ENCODE measurements at places on chromosomes 6 and 20.

- no peak for DNase-seq
Measured at GRCh38 chr6:32111424-32112066, 2.4 kb upstream of the TNXB start.

DNA sequence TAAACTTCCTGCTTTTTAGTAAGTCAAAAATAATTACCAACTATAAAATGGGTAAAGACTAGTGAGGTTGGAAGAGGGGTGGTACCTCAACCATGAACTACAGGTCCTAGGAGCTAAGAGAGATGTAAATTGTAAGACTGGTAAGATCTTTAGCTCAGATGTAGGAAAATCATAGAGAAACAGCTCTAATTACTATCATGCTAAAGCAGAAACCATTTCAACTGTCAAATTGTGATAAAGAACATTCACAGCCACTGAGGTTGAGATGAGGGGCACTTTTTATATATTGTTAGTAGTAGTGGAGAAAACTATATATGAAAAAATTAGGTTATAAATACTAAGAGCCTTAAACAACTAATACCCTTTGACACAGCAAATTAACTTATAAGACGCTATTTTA is 20.0 kb downstream of the CDK19 start:
- DNase-seq = no peak

DNA sequence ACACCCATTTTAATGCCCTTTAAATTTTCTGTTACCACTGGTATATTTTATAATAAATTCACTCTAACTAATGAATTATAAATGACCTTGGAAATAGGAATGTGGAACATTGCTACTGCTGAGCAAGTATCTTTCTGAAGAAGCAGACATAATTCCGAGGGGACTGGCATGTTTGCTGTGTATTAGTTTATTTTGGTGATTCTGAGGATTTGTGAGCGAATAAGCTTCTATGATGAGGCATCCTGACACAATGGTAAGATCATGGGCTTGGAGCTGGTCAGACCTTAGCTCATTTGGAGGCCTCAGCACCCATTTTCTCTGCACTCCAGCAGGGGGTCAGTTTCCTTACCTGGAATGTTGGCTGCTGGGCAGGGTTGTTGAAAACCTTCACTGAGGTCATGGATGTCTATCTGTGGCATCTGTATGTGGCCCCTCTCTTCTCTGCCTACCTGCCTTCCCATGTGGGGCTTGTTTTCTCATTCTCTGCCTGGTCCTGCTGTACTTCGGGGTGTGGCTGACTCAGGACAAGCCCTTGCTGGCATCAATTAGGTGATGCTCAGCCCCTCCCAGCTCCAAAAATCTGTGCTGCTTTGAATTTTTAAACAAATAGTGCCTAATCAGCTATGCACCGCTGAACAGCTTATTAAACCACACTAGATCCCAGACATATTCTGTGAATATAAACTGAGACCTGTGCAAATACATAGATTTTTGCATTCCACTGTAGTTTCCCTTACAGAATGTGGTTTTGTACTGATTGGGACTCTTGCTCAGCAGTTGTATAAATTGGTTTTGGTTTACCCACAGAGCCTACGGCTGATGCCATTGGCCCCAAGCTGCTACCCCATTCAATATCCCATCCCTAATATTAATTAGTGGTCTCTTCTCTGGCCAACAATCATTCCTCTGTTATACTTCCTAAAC is 10.7 kb downstream of the ARID1B start:
- no peak for DNase-seq

- peak; percentile 36 for DNase-seq
Measured at GRCh38 chr6:38259736-38260135, 380.0 kb downstream of the BTBD9 start.

GRCh38 chr6:9484091-9484490 is 930.8 kb downstream of the TFAP2A start:
- no peak for DNase-seq

GRCh38 chr6:48109944-48110343 is 1.1 kb downstream of the PTCHD4 start:
- DNase-seq = no peak

DNA sequence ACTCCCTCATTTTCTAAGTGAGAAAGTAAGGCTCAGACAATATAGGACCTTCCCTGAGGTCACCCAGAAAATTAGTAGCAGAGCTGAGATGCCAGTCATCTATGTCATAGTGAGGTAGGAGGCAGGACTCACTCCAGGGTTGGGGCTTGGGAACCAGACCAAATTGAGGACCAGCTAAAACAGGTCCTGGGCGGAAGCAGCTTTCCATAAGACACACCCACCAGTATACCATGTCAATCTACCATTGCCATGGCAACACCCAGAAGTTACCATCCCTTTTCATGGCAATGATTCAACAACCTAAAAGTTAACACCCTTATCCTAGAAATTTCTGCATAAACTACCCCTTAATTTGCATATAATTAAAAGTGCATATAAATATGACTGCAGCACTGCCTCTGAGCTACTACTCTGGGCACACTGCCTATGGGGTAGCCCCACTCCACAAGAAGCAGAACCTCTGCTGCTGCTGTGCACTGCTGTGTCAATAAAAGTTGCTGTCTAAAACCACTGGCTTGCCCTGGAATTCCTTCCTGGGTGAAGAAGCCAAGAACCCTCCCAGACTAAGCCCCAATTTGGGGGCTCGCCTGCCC is 30.3 kb upstream of the OCSTAMP start:
- no peak for DNase-seq

DNA sequence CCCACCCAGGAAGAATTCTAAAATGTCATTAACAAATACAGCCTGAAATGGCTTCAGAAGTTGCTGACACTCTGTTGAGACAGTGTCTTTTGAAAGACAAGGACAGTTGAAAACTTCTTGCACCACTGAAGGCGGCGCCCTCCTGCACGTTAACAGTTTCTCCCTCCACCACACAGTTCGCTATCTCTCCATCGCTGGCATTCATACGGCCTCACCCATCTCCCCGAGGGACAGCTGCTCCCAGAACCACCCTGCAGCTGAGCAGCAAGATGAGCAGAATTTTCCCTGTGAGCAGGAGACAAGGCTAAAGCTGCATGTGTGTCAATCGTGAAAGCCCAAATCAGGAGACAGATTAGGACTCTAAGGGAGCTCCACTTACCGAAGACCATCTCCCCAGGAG is 113.3 kb downstream of the LY86 start:
- DNase-seq = no peak

DNA sequence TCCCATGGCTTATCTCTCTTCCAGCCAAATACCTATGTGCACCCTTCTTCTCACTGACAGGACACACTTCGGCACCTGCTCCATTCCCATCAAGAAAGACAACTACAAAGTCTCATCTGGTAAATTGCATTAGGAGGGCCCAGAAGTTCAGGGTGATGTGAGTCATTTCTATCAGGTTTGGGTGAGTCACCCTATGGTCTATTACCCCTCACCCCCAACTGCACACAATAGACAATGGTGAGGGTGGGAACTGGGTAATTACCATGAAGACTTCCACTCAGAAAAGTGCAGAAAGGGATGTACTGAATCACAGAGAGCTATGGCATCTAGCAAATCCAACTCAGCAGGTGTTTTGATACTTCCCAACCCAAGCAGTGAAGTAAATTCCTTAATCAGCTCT is 54.8 kb downstream of the OPN5 start:
- DNase-seq = no peak

GRCh38 chr20:18144541-18145099 is 7.0 kb downstream of the KAT14 start:
- no peak for DNase-seq

DNA sequence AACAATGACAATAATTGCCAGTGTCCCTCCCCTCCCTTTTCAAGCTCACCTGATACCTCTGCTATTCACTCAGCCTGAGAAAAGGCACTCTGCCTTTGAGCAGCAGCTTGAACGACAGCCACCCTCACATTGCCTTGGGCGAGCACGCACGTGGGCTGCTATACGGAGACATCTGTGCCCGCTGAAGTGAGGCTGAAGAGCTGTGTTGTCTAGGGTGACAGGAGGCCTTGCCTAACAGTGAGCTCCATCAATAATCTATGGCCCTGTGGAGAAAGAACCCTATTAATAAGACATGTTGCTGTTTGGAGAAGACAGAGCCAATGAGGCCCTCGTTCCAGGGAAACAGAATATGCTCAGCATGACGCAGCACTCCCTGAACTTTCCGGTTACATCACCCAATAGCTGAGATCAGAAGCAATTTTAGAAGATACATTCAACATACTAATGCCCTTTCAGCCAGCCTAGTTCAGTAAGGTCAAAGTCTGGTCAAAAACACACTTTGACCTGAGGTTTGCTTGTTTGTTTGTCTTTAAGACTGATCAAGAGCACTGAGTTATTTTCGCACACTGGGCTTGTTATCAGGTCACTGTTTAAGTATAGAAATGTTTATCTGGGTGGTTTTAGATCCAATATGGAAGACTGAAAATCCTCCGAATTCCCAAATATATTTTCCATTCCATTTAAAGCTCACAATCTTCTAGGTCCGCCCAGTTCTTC is 30.6 kb downstream of the RBM24 start:
- DNase-seq = no peak

GRCh38 chr20:12264711-12265110 is 347.0 kb downstream of the BTBD3 start:
- DNase-seq = no peak

DNA sequence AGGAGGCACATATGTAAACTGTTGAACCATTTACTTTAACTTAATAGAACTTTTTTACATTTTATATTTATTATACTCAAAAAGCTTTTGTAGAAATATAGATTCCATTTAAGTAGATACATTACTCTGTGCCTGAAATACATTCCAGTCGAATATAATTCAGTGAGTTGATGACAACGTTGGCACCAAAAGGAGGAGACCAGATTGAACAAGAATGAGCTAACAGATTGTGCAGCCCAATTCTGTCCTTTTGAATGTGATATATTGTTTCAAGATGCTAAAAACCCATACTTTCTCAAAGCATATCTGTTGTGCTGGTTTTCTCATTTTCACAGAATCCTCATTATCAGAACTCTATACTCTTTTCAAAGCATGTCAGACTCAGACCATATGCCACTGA is 147.4 kb upstream of the SIM1 start:
- DNase-seq = no peak

GRCh38 chr6:15081447-15081846 is 164.4 kb upstream of the JARID2 start:
- no peak for DNase-seq

DNA sequence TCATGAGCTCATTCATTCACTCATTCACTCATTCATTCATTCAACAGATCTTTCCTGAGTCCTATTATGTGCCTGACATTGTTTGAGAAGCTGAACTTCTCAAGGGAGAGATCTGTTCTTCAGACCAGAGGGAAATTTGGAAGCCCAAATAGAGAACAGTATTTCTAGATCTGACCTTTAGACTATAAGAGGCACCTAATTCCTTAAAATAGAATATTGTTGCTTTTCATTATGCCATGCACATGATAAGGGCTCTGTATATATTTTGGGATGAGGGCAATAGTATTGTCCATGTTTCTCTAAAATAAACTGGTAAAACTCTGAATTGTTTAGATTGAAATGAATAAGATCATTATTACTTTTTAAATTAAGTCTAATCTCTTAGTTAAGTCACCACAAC is 18.6 kb upstream of the DSP start:
- no peak for DNase-seq

GRCh38 chr6:47934023-47934422 is 152.2 kb downstream of the OPN5 start:
- no peak for DNase-seq

DNA sequence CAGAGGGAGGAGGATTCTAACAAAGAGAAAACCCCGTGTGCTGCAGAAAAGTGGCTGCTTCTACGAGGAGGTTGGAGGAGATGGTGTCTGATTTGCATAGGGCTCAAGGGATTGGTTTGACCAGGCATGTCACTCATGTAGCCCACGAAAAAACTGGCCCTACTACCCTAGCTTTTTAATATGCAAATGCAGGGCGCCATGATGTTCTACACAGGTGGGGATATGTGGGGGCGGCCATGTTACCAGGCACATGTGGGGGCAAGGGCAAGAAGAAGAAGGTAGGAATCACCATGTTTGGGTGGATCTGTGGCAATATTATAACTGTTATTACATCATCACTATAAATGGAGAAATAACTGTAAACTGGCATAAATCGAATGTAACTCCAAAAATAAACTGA is 9.9 kb downstream of the KIAA1755 start:
- DNase-seq = no peak

- no peak for DNase-seq
Measured at GRCh38 chr6:19538096-19538495, 299.1 kb upstream of the ID4 start.

DNA sequence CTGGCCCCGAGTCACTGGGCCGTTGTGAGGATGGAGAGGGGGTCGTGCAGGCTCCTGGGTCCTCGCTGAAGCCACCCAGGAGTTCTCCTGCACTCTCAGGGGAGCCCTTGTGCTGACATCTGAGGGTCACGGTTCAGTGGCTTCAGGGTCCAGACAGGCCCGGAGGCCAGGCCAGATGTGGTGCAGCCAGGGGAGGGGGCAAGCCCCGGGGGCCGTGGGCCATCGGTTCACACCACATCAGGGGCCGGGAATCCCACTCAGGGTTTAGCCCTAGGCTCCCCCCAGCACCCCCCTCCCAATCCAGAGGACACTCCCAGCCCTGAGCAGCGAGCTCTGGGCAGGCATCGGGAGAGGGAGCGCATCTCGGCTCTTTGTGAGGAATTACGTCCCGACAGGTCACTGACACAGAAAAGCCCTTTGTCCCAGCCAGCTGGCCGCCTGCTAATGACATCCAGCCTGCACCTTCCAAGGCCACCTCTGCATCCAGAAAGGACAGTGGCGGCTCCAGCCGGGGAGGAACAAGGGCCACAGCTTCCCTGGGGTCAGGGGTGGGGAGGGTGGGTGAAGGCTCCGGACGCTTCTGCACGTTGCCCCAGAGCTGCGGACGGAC is 6.4 kb upstream of the CHRNA4 start:
- no peak for DNase-seq

GRCh38 chr20:32752458-32753250 is 9.4 kb upstream of the COMMD7 start:
- DNase-seq = no peak

Measured in glomerular endothelial cell (primary cell).